ENCODE measurements at places on chromosomes 11 and 22.

GRCh38 chr11:117428856-117429229, 101.2 kb downstream of the CEP164 start:
- no peak for DNase-seq

DNA sequence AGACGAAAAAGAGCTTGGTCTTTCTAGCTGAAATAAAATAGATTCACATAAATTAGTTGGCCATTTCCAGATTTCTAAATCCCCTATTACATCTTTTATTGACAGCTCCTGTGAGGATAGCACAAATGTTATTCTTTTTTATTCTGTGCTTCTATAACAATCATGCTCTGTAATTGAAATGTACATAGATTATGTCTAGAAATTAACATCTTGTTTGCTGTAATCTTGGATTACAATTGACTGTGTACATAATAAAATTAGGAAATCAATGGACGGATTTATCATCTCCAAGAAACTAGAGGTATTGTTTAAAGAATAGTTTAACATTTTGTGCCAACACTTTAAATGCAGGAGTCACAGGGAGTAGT, 31.2 kb downstream of the IMMP1L start:
- no peak for DNase-seq

- DNase-seq: no peak
These were observed 1459.9 kb downstream of the BRD1 start for GRCh38 chr22:48367731-48368130.

- no peak for DNase-seq
These were observed 24.9 kb downstream of the ASPHD2 start for GRCh38 chr22:26453812-26454500.

DNA sequence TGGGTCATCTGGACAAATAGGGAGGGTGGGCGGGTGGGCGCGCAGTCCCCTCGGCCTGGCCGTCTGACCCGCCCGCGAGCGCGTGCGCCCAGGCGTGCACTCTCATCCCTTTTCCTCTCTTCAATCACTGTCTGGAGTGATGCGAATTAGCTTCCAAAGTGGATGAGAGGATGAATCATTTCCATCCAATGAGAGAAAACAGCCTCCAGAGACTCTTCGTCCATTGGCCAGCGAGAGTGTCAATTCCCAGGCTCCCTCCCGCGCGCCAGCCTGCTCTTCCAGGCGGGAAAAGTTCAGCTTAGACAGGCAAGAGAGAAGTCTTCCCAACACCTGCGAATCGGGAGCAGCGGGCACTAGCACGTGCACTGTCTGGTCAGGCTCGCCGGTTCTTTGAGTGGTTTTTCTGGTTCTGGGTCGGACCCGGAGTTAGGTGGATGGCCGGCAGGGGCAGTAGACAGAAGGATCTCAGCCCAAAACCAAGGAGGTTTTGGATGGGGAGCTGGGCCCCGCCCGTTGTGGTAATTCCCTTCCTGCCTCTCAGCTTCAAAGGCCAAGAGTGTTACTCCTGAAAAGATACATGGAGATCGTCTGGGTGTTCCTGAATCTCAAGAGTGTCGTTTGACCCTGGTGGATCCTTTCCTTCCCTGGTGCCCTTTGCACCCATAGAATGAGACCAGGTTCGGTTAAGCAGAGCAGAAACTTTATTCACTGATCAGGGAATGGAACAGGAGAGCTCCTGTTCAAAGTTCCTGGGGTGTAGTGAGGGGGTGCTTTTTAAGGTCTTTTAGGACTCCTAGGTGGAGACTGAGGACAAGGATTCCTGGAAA, 33.4 kb upstream of the GLYATL1 start:
- DNase-seq: no peak

GRCh38 chr11:63869683-63870082, 30.8 kb downstream of the MARK2 start:
- no peak for DNase-seq

- peak; percentile 65 for DNase-seq
These were observed 38.5 kb upstream of the CYP2D6 start for GRCh38 chr22:42169055-42169469.

DNA sequence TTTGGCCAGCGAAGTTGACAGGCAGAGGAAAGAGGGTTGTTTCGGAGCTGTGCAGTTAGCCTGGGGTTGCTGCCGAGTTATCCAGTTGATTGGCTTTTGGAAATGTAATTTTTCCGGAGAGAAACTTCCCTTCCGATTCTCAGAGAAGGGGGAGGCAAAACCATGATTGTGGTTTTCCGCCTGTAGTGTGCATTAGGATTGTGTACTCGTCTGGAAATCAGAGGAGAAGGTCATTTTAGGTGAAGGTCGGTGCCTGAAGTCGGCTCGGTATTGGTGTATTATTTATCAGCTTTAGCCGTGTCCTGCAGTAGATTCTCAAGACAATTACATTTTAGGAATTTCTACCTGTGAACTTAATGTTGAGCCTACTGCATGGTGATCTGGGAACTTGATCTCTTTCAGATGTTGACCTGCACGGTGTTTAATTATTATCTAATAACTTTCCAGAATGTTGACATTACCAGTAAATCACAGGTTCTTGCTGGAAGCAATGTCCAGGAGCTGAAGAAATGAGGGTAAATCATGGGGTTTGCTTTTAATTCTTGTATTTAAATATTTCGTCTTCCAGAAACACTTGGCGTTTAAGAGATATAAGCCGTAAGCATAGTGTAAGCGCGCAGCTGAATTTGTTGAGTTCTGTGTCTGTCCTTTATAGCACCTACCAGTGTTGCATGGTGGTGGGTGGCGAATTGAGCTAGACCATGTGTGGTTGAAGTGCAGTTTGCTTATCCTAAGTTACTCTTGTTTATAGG, 1.3 kb downstream of the ARHGEF12 start:
- DNase-seq: no peak

- peak; percentile 95 for DNase-seq
These were observed at the start of gene ATF4 for GRCh38 chr22:39520226-39521105. Gene ATF4, plus strand, starts transcription at chr22:39520562. Its CDS starts 884 bp downstream, at chr22:39521446.

- DNase-seq: no peak
These were observed 76.5 kb downstream of the C11orf91 start for GRCh38 chr11:33624083-33624482.

- no peak for DNase-seq
These were observed 78.8 kb downstream of the CCDC81 start for GRCh38 chr11:86453290-86454030.

DNA sequence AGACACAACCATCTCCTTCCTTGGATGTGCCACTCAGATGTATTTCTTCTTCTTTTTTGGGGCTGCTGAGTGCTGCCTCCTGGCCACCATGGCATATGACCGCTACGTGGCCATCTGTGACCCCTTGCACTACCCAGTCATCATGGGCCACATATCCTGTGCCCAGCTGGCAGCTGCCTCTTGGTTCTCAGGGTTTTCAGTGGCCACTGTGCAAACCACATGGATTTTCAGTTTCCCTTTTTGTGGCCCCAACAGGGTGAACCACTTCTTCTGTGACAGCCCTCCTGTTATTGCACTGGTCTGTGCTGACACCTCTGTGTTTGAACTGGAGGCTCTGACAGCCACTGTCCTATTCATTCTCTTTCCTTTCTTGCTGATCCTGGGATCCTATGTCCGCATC, 489 bp downstream of the OR10A4 start:
- DNase-seq: no peak

GRCh38 chr11:103773059-103773458, 263.4 kb upstream of the DDI1 start:
- no peak for DNase-seq

DNA sequence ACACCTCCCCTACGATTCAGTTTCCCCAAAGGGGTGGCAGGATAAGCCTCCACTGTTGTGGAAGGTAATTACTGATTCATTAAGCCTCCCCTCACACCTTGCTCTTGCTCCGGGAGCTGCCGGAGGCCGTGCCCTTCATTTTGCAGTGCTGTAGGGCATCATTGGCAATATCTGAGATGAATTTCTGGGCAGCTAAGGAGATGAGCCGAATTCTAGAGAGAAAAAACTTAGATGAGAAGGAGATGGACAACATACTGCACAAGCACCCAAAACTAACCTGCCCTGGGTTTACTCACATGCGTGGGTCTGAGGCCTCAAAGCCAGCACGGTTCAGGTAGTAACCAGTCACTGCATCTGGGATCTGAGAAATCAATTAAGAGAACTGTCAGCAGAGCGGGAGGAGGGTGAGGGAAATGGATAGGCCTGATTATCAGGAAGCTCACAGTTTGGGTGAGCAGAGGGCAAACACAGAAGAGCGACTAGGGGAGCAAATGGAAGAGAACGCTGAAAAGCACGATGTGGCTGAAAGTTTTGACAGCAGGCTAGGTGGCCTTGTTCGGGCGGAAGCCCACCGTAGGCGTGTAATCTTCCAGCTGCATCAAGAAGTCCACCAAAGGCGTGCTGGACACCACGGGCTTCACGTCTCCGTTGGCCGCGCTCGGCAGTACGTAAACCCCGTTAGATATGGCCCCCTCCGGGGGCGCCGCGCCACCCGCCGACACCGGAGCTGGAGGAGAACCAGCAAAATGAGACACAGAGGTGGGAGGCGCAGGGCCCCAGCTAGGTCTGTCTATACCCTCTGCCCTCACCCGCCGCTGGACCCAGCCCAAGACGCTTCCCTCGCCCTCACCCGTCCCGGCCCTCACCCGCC, 689 bp downstream of the TAF10 start:
- peak; percentile 33 for DNase-seq

DNA sequence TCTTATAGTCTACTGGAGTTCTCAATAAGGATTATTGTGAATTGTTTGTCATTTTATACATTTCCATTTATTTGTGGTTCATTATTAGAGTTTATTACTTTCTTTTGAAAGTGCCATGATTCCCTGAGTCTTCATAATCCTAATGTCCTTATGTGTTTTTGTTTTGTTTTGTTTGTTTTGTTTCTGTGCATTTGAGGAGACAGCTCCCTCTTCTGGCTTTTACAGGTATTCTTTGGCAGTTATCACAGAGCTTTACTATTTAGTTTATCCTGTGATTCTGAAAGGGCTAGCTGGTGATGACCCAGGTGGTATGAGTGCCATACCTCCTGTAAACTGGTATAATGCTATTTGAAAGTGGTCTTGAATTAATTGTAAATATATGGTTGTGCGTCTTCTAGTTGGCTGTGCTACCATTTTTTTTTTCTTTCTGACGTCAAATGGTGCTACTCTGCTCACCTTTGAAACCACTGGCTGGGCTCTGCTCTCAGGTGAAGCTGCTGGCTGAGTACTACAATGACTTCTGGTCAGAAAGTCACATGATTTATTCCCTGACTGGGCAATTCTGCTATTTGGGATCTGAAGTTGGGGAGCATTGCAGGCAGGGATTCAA, 751.2 kb downstream of the JRKL start:
- no peak for DNase-seq

DNA sequence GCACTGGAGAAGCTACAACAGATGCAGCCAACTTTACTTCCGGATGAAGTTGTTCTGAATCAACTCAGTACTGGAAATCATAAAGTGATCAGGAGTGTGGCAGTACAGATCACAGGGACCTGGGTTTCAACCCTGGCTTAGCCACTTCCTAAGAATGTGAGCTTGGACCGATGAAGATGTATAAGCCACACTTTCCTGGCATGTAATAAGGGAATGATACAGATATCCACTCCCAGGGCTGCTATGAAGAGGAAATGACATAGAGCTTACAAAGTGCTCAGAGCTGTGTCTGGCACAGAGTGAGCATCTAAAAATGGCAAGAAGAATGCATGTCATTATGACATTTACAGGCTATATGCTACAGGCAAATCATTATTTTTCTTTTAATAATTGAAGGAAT, 378.7 kb downstream of the NTM start:
- no peak for DNase-seq

DNA sequence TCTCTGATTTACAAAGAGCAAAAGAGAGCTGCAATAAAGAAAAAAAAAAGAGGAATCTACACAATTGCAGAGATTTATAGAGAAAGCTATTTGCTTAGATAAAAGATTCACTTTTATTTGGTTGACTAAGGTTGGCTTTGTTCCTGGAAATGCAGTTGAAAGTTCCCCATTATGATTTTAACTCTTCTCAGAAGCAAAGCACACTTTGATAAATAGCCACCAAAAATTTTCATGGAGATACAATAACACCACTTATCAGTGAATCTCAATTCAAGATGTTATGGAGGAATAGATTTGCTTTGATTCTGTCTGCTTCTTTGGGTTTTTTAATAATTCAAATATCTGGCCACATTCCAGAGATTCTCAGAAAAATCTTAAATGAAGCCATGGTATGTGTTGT, 88.5 kb upstream of the ANO3 start:
- DNase-seq: no peak

- DNase-seq: no peak
These were observed 35.3 kb downstream of the RTN4R start for GRCh38 chr22:20232781-20233180.

DNA sequence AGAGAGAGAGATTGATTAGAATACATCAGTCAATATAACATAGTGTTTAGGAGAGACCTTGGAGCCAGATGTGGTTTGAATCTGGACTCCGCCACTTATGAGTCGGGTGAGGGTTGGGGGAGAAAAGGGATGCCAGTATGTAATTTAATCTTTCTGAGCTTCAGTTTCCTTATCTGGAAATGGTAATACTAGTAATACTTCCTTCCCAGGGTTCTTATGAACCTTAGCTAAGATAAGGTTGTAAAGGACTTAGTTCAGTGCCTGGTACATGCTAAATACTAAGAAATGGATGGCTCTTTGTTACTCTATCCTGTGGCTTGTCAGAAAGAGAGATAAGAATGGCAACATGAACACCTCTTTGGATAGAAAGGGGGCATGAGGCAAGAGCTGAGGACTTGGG, 226.1 kb upstream of the NARS2 start:
- DNase-seq: no peak

- no peak for DNase-seq
These were observed 9.7 kb downstream of the FBLN1 start for GRCh38 chr22:45512363-45512762.

GRCh38 chr11:131370090-131370751, at the start of gene NTM:
Gene NTM, plus strand, starts transcription at chr11:131370615.
- DNase-seq: no peak

GRCh38 chr11:12225046-12225739, 114.8 kb downstream of the MICAL2 start:
- no peak for DNase-seq

GRCh38 chr11:124467381-124467927, 22.0 kb upstream of the OR8B8 start:
- DNase-seq: no peak

DNA sequence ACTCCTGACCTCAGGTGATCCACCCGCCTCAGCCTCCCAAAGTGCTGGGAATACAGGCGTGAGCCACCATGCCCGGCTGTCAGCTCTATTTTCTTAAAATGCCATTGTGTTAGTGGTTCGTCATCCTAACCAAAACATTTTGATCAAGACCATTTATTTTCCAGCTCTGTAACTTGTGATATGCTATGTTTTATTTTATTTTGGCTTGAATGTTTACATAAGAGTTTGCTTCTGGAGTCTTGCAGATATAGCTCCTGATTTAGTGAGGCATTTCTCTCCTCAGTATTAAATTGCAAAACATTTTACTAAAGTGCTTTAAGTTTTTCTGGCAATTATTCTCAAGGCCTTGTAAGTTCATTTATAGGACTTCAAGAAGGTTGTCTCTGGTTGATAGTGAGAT, 4.4 kb downstream of the EP300 start:
- DNase-seq: no peak
